ENCODE measurements at places on chromosomes 3 and 15.

DNA sequence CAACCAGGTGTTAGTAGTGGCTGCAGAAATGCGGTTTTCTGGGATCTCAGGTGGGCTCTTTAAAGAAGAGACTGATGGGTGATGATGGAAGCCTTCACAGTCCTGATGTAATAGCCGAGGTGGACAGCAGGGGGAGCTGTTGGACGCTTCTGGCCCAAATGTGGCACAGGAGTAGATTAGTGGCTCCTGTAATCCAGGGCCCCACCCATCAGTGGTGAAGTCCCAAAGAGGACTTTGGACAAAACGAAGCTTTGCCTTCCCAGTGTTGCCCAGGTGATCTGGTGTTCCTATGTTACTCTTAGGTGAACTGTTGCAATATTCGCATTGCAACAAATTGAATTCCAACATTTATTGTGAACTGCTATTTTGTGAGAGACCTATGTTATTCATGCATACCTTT lies 31.8 kb upstream of the MYZAP start:
- peak; percentile 54 for DNase-seq

DNA sequence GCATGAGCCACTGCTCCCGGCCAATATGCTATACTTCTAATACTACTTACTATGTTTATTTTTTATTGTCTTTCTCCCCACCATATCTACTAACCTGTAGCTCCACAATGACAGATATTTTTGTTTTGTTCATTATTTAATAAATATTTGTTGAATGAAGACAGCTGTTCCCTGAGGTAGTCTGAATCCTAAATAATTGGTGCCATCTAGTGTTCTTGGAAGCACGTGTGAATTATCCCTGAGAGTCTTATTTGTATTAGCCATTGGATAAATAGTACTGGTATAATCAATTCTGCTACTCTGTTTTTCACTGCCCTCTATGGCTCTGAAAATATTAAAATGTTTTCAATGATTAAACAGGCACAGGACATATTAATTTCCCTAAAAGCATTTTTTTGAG lies 5.6 kb upstream of the APPL1 start:
- no peak for DNase-seq

GRCh38 chr3:54426381-54426780 lies 304.0 kb downstream of the CACNA2D3 start:
- no peak for DNase-seq

GRCh38 chr15:75420698-75421097 lies 30.8 kb downstream of the SIN3A start:
- DNase-seq, result no peak

DNA sequence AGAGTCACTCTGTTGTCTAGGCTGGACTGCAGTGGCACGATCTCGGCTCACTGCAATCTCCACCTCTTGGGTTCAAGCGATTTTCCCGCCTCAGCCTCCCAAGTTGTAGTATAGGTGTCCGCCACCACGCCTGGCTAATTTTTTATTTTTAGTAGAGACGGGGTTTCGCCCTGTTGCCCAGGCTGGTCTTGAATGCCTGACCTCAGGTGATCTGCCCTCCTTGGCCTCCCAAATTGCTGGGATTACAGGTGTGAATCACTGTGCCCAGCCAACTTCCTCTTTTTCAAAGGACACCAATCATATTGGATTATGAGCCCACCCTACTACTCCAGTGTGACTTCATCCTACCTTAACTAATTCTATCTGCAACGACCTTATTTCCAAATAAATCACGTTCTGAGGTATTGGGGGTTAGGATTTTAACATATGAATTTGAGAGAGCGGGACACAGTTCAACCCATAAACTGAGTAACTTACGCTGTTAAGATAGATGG lies 3.2 kb downstream of the ISG20 start:
- no peak for DNase-seq

GRCh38 chr3:150521463-150521862 lies 24.8 kb downstream of the SERP1 start:
- no peak for DNase-seq

- no peak for DNase-seq
These were observed 78.3 kb downstream of the ZBTB20 start for GRCh38 chr3:115068799-115069198.

DNA sequence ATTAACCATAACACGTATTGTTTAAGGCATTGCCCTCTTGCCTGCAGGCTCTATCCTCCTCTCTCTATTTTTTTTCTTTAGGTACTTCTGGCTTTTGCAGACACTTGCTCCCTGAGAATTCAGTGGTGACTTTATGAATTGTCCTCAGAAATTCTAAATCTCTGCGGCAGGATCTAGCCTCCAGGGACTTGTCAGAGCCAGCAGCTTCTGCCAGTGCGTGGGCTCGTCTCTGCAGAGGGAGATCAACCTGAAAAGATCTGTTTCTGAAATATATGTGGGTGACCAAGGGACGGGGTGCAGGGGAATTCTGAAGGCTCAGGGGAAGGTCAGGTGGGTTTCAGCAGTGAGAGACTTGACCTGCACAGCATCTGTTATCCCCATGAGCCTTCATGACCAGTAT lies 326.1 kb upstream of the LRRFIP2 start:
- DNase-seq, result no peak

Data from stimulated activated CD4-positive, alpha-beta T cell treated with anti-CD3 and anti-CD28 coated beads, TNF-alpha, amount 100 ng/mL, for 48 hours (primary cell).